ENCODE measurements at places on chromosomes 5 and 9.

- DNase-seq: no peak
Measured at GRCh38 chr5:83360573-83360972, 111.0 kb upstream of the VCAN start.

- no peak for DNase-seq
Measured at GRCh38 chr9:561427-561826, 280.1 kb upstream of the DMRT1 start.

DNA sequence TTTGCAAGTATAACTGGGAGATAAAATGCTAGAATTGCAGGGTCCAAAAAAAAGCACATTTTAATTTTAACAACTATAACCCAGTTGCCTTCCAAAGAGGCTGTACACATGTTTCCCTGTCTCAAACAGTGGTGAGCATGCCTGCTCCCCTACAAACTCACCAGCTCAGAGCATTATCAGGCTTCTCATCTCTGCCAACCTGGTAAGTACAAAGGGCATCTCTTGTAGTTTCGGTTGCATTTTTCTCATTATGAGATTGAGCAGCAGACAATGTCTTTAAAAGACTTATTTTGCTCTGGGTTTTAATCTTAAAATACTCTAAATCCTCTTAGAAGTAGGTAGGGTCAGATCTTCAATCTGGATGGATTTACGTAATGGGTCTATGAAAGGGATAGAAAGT is 107.1 kb upstream of the MSX2 start:
- no peak for DNase-seq

GRCh38 chr5:63811286-63811685 is 151.0 kb downstream of the HTR1A start:
- DNase-seq: no peak

GRCh38 chr9:124321935-124322334 is 64.2 kb downstream of the NEK6 start:
- no peak for DNase-seq

All from activated naive CD4-positive, alpha-beta T cell treated with anti-CD3 and anti-CD28 coated beads, Interleukin-2, amount 10 ng/mL, durations not matched to agents 7 days and 5 days (primary cell).